ENCODE measurements at places on chromosomes 11 and 22.
A peak's percentile ranks its signal among the peaks of the same experiment; 100 is the strongest.

DNA sequence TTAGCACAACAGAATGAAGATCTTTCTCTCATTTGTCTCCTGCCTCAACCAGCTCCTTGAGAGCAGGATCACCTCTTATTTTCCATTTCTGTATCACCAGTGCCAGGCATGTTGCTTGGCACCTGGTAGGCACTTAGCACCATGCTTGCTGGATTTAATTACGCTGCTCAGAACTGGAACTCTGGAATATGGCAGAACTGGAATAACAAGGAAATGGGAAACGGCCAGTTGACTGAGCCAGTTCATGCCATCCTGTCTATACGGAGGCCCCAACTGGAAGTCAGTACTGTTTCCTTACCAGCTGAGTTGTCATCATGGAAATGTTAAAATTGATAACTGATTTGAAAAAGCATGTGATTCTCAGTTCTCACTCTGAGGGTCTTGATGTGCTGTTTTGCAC lies 69.5 kb upstream of the YWHAH start:
- DNase-seq, result no peak

DNA sequence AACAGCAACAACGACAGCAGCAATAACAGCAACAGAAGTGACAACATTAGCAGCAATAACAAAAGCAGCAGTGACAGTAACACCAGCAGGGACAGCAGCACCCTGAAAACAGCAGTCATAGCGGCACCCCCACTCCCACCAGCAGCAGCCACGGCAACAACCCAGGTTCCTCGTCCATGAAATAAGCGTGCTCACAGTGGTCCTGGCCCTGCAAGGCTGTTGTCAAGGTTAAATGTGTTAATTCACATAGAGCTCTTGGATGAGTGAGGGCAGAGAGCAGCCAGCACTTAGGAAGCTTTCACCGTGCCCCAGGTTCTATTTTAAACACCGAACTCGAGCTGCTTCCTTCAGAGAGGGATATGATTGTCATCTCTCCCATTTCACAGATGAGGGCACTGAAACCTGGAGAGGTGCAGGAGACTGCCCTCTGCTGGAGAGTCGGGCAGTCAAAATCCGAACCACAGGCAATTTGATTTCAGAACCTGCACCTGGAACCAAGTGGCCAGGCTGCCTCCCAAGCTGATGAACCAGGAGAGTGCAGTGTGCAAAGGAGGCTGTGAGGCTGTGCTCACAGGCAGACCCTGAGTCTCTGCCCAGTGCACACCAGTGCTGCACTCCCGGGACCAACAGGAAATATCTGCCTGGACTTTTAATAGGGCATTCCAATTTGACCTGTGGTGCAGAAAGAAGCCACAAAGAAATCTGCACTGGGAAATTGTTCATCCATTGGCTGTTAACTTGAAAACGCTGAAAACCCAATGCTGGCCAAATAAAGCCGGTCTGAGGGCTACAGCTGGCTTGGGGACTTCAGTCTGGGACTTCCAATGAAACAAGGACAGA lies 22.9 kb upstream of the FGF3 start:
- peak; percentile 13 for DNase-seq

- DNase-seq, result peak; percentile 12
These were observed 74.6 kb downstream of the KCNQ1OT1 start for GRCh38 chr11:2625183-2625582.

DNA sequence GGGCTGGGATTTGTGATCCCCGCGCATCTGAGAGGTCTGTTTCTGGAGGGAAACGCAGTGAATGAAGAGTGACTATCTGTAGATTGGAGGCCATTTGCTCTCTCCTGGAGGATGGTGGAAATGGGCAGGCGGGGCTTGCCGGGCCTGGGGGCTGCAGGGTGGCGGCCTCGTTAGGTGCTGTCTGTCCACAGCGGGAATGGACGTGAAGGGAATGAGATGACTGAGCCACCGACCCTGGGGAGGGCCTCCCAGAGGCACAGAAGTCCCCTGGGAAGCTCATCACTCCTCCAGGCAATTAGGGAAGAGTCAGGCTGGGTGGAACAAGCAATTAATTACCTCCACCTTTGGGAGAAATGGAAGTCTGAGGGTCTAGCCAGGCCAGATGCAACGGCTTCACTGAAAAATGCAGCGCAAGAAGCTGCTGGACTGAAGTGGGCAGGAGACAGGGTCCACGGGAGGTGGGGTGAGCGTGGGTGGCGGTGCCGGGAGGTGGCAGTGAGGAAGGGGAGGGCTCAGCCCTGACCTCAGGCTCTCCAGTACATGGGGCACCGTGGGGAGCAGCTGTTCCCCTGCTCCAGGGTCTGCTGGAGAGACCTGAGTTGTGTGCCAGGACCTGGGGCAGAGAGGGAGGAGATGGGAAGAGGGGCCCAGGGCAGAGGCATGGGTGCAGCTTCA lies 524.5 kb downstream of the BRD1 start:
- no peak for DNase-seq

- DNase-seq, result peak; percentile 52
These were observed 166.8 kb downstream of the TEAD1 start for GRCh38 chr11:12840871-12841660.

DNA sequence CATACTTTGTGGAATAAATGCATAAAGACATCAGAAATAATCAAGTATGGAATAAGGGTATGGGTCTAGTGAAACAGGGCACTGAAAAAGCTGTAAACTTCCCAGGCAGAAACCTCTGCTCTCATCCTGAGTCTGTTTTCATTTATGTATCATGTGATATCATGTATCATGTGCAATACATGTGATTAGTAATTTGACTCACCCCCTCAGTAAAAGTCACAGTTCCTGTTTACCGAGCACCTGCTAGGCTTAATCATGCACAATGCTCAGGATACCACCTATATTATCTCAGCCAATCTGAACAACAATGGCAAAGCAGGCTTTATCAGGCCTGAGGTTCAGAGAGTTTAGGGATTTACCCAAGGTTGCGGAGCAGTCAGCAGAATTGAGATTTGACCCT lies 250.6 kb upstream of the TENM4 start:
- no peak for DNase-seq

GRCh38 chr11:67120881-67121710 lies 2.0 kb downstream of the KDM2A start:
- DNase-seq, result peak; percentile 45

- no peak for DNase-seq
These were observed 89.7 kb downstream of the MYEOV start for GRCh38 chr11:69383372-69384250.

GRCh38 chr11:93199616-93200015 lies 1.8 kb upstream of the SLC36A4 start:
- no peak for DNase-seq

GRCh38 chr11:35803115-35803514 lies 140.5 kb downstream of the TRIM44 start:
- DNase-seq, result no peak

DNA sequence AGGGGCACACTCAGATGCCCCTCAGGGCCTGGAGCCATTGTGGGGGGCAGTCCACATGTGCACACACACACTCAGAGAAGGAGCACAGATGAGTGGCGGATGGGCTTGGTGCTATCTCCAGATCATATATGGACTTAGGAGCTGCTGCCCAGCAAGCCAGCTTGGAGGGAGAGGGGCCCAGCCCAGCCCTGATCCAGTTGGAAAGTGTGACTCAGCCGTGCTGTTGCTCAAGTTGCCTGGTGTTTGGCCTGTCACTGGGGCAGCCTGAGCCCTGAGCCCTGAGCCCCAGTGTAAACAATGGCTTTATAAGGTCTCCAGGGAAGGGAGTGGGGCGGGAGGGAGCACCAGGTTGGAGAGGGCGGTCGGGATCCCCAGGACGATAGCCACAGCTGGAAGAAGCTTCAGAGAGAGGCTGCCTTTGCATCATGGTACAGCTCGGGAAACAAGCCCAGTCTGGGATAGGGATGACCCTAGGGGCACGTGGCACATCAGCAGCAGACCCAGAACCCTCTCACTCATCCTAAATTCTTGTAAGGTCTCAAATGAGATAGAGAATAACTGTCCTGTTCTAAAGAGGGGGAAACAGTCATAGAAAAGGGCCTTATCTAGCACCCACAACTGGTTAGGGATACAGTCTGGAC lies 4.8 kb downstream of the SELENOM start:
- peak; percentile 98 for DNase-seq

GRCh38 chr22:36840106-36840505 lies 20.7 kb upstream of the NCF4 start:
- no peak for DNase-seq

DNA sequence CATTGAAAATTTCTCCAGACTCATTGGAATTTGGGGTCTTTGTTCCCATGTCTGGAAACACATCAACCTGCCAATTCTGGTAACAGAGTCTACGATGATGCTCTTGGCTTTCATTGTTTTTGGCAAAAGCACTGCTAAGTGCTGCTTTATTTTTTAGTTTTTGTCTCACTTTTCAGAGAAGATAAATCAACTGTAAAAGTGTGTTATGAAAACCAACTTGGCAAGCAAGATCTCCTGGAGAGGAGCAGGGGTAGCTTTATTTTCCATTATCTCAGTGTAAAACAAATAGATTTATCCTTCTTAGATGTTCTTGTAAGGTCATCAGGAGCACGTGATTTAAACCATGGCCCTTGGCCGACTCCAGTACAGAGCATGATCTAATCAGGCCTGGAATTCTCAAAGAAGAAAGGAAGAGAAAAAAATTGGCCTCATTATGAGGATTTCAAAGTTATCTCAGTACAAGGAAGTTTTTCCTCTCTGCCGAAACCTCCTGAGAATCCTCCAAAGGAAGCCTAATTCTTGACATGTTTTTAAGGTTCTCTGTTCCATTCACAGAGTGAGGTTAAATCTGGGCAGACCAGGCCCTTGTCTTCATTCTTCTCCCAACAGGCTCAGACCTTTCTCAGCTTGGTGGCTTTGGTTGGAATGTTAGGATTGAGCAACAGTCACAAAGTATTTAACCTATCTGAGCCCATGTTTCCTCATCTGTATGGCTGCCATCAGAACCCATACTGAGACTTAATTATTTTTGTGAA lies 16.4 kb upstream of the PAMR1 start:
- peak; percentile 93 for DNase-seq

- no peak for DNase-seq
These were observed 53.8 kb upstream of the TTC12 start for GRCh38 chr11:113260541-113260940.

DNA sequence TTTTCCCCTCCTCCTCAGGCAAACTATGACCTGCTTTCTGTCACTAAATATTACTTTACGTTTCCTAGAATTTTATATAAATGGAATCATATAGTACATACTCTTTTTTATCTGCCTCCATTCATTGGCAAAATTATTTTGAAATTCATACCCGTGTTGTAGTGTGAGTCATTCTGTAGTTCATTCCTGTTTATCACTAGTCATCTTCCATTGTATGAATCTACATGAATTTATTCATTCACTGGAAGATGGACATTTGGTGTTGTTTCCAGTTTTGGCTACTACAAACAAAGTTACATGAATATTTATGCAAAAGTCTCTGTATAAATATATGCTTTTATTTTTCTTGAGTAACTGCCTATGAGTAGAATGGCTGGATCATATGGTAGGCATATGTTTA lies 60.7 kb upstream of the OPCML start:
- DNase-seq, result no peak

DNA sequence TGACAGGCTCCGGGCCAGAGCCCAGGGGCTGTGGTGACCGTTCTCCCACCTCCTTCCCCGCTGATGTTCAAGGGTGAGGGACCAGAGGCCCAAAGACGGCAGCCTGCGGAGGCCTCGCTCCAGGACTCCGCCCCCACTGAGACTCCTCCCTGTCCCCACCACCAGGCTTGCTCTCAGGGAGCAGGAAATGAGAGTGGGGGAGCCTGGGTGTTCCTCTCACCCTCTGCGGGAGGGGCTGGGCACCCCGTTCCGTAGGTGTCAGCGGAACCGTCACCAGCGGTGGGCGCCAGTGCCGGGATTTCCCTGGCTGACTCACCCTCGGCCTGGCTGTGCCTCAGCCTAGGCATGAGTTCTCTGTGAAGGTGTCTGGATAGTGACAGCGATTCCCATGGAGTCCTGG lies 15.7 kb downstream of the DAGLA start:
- peak; percentile 81 for DNase-seq

DNA sequence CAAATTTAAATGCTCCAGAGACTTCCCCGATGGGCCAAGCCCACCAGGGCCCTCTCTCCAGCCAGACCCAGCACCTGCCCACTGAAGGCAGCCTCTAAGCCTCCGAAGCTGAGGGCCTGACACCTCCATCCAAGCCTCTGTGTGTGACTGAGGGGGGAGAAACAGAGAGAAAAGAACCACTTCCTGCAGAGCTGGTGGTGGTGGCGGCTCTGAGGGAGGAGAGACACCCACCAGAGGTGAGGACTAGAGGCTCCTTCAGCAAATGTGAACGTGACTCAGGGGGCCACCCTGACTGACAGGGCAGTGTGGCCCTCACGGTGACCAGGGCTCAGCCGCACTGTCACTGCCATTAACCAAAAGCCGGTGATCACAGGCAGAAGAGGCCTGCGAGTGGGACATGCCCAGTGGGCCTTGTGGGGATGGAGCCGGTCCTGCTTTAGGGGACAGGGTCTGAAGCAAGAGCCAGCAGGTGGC lies 31.0 kb upstream of the CD5 start:
- DNase-seq, result no peak

DNA sequence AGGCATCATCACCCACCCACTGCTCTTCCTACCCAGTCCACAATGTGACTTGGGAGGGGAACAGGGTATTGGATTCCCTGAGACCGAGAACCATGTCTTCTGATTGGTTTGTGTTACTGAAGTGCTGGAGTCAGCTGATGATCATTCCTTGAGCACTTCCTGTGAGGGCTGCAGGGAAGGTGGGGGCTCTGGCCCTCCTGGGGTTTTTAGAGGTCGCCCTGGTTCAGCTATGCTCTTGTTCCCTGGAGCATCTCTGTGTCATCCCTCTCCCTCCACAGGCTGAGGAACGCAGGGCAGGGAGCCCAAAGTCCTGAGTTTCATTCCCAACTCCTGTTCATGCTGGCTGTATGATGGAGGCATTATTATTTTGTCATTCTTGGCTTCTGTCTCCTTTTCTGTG lies 6.7 kb downstream of the ZC3H7B start:
- peak; percentile 68 for DNase-seq

DNA sequence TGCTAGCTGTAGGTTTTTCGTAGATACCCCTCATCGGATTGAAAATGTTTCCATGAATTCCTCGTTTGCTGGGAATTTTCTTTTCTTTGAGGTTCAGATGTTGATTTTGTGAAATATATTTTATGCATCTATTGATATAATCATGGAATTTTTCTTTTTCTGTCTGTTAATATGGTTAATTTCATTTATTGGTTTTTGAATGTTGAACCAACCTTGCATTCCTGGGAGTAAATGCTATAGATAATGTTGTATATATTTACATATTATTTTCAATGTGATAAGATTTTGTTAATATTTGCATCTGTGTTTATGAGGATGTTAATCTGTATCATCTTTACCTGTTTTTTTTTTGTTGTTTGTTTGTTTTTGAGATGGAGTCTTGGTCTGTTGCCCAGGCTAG lies 10.6 kb upstream of the NDUFA6 start:
- no peak for DNase-seq

- peak; percentile 12 for DNase-seq
These were observed 53.5 kb downstream of the MCAM start for GRCh38 chr11:119263352-119263940.
